ENCODE measurements at places on chromosomes 4 and X.

DNA sequence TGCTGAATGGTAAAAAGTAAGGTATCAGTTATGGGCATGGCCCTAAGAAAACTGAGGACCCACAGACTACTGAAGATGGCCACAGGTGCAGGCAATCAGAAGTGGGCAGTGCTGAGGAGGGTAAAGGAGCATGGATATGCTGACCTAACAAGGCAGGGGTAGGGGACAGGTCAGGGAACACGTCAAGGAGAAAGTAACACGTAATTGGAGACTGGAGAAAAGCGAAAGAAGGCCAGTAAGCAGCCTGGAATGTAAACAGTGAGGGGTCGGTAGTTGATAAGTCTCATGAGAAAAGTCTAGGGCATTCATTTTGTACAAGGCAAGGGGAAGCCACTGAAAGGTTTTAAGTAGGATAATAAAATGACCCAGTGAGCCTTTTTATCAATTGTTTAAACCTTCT lies 153.3 kb downstream of the PRDM5 start:
- no peak for DNase-seq

DNA sequence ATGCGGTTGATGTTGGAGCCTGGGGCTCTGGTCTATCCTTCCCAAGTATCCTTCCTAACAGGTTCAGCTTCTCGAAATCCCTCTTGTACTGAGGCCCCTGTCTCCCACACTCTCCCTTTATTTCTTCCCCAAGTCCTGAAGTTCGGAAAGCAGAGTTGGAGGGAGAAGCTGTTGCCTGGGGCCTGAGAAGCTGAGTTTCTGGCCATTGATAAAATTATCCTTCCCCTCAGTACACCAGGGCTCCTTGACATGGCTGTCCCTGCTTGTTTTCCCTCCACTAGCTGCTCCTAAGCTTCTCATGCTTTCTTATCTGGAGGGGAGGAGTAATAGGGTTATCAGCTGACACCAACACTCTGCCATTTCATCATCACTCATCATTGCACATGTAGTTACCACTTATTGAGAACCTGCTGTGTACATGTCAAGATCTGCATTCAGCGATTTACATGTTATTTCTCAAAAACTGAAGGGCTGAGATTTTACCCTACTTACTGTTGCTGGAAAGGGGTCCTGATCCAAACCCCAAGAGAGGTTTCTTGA lies 58.0 kb downstream of the FUNDC1 start:
- no peak for DNase-seq

DNA sequence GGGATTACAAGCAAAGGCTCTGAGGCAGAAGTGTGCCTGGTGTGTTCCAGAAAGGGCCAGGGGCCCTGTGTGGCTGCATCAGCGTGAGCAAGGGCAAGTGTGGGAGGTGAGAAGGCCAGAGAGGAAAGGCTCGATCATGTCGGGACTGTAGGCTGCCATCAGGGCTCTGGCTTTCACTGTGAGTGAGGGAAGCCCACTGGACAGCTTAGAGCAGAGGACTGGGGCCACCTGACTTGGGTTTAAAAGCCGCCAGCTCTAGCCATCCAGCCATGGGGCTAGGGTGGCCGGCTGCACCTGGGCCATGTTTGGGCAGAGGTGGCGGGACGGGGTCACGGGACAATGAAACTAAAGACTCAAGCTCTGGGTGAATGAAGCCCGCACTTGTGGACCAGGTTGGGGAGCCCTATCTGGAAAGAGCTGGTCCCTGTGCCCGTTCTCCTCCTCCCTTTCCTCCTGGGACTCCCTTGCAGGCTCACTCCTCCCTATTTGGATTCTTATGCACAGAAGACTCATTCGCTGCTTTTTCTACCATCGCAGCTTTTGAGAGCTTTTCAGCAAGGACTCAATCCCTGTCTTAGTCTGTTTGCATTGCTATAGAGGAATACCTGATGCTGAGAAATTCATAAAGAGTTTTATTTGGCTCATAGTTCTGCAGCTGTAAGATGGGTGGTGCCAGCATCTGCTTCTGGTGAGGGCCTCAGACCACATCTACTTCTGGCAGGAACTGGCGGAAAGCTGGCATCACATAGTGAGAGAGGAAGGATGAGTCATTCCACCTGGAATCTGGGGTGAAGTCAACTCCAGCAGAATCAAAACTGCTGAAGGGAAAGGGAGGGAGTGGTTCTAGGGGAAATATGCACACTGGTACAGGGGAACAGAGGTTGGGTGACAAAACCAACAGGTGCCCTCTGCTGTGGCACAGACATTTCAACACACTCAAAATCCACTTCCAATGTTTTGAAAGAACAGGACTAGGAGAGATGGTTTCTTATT lies 15.3 kb downstream of the CTAG1B start:
- DNase-seq = no peak

DNA sequence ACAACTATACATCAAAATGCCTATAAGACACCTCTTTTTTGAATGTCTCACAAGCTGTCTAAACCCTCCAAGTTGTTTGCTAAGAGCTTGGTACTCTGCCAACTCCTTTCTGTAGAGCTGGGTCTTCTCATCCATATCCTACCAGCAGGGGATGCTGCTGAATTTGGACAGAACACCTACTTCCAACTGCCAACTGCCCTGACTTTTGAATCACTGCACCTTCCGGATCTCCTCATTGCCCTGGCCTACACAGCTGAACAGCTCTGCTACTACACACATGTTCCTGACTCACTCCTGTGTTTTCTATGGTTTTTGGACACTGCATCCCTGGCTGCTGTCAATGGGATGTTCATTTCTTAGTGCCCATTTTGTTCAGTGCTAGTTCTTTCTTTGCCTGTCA lies 18.7 kb downstream of the FAM184B start:
- DNase-seq = no peak

DNA sequence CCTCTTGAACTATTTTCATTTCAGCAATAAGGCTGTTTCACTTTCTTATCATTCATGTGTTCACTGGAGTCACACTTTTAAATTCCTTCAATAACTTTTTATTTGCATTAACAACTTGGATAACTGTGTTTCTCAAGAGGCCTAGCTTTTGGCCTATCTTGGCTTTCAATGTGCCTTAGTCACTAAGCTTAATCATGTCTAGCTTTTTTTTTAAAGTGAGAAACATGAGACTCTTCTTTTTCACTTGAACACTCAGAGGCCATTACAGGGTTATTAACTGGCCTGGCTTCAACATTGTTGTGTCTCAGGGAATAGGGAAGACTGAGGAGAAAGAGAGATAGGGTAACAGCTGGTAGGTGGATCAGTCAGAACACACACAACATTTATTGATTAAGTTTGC lies 64.0 kb upstream of the VCX2 start:
- DNase-seq = no peak

GRCh38 chrX:17413228-17413627 lies 38.2 kb downstream of the NHS start:
- no peak for DNase-seq

DNA sequence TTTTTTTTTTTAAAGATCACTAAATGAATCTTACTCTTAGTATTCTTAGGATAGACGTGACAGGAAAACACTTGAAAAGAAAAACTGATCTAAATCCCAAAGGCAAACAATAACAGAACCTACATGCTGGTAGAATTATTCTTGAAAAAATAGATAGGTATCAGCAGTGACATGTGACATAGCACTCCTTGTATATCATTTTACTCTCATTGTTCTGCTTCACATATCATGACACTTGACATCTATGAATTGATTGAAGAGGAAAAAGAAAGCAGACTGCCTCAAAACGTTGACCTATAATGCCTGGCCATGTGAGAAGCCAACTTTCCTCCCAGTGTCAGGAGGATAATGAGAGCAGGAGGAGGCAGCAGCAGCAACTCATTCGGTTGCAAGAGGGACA lies 555.2 kb downstream of the GABRG1 start:
- no peak for DNase-seq

- no peak for DNase-seq
These were observed 120.5 kb upstream of the MAP9 start for GRCh38 chr4:155497306-155497705.

GRCh38 chrX:117645639-117646038 lies 471.0 kb downstream of the KLHL13 start:
- no peak for DNase-seq

DNA sequence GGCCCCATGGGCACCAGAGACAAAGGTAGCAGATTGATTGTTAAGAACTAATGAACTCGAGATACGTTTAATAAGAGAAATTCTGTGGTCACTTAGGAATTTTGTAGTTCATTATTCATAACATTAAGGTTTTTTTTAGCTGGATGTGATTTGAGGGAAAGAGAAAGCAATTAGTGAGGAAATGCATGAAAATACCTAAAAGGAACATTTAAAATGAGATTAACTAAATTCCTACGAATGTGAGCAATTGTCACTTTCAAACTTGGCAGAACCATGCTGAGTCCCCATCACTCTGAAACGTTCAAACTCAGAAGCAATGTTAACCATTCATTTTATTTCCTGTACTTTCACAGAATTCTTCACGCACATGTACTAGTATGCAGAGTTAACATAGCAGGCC lies 5.9 kb downstream of the PRMT9 start:
- no peak for DNase-seq

DNA sequence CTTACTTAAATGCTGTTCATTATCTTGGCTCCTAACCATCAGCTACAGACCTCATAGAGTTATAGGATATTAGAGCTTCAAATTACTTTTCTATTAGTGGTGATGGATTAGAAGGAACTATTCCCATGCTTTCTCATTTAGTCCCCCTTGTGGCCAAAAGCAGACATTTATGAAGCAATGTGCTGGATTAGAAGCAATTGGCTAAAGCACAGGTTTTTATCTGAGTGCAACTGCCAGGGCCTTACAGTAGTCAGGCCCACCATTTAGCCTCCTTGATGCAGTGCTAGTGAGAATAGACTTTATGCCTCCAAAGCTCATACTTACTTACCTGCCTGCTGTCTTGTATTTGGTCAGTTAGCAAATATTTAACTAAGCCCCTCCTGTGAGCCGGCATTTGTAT lies 93.0 kb downstream of the TSPAN7 start:
- no peak for DNase-seq

- DNase-seq = no peak
These were observed 91.5 kb downstream of the COX18 start for GRCh38 chr4:72977936-72978485.

GRCh38 chr4:47562297-47562696 lies 77.2 kb downstream of the ATP10D start:
- no peak for DNase-seq

DNA sequence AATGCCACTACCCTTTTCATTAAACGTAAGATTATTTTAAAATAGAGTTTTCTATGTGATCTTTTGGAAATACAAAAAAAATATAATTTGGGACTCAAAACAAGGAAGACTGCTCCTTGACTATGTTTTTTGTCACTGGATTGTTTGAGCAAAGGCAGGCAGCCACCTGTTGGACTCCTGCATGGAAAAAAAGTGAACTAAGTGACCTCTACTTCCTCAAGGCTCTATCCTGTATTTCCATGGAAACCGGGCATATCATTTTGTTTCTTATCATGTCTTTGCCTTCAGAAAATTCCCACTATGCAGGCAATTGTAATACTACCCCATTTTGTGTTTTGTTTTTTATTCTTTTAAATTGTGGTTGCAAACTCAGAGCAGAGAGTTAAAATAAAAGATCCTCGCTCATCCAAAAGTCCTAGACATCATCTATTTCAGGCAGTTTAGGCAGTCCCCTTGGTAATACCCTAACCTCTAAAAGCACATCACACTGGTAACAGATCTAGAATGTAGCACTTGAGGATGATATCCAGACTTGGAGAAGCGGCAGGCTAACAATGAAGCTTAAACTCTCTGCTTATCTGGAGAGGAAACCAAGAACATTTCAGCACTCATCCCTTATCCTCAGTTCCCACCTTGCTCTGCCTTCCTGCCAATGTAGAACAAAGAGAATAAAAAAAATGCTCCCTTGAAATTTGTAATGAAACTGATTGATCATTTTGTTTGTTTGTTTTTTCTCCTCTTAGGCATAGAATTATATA lies 165.7 kb downstream of the BANK1 start:
- no peak for DNase-seq

GRCh38 chr4:169220854-169221411 lies 49.8 kb downstream of the SH3RF1 start:
- no peak for DNase-seq

DNA sequence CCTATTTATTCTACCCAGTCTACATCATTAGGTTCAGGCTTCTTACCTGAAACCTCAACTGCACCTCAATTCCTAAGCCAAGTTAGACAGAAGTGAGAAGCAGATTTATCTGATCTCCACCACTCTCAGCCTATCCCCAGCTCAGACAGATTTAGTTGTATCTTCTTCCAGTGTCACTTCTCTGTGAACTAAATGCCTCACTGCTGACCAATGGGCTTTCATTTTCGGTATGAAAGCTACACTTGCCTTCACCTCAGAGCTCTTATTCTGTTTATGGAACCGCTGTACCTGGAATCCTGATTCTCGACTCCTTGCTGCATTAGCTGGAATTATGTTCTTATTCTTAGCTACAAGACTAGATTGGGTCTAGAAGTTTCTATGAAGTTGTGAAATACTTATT lies 833.2 kb downstream of the CCSER1 start:
- DNase-seq = no peak

DNA sequence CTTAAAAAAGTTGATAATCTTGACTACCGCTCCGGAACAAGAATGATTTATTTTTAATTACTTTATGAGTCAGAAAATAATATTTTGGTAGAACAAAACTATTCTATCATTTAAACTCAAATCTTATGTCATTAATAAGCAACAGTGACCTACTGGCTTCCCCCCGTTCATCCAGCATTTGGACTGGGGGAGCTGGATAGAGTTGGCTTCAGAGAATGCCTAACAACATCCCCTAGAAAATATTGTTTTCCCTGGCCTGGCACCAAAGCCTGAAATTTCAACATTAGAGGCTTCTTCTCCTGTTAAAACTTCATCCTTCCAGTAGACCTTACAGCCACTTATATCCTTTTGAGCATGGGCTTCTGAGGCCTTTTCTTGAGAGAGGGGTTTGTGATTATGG lies 55.7 kb upstream of the PDLIM3 start:
- no peak for DNase-seq

- DNase-seq = no peak
These were observed 8.0 kb upstream of the MORC4 start for GRCh38 chrX:107008034-107008433.

DNA sequence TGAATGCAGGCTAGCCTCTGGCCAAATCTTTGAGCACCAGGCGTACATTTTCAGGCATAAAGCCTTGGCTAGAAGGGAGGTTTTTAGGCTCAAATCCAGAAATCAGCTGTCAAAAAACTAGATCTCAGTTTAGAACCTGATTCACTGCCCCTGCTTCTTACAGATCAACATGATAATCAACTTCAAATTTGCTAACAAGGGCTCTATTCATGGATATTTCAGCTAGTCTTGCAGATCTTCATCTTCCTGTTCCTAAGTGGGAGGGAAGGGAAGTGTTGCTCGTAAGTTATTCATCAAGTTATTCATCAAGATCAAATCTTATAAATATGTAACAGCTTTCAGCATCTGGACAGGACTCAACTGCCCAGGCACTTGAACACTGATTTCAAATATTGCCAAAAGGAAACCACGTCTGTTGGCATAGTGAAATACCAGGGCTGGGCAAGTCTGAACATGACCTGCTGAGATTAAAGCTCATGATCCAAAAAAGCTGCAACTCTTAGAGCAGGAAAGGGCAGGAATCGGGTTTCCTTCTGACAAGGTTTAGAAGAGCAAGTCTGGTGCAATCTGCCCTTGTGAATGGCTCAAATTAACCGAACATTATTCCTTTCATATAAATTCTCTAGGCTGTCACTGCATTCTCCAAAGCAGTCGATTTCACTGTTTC lies 200.3 kb downstream of the PDGFC start:
- no peak for DNase-seq

Measured in activated T-cell treated with anti-CD3 and anti-CD28 coated beads, Interleukin-2, amount 50 U/mL, for 24 hours (primary cell).